Stimulated activated CD4-positive, alpha-beta T cell treated with anti-CD3 and anti-CD28 coated beads, TNF-alpha, amount 100 ng/mL, for 24 hours (primary cell): ENCODE measurements at places on chromosomes 16 and 17.

GRCh38 chr17:72804949-72805707, 287.4 kb downstream of the SLC39A11 start:
- DNase-seq: no peak

GRCh38 chr17:65359016-65359415, 202.4 kb downstream of the AXIN2 start:
- no peak for DNase-seq

DNA sequence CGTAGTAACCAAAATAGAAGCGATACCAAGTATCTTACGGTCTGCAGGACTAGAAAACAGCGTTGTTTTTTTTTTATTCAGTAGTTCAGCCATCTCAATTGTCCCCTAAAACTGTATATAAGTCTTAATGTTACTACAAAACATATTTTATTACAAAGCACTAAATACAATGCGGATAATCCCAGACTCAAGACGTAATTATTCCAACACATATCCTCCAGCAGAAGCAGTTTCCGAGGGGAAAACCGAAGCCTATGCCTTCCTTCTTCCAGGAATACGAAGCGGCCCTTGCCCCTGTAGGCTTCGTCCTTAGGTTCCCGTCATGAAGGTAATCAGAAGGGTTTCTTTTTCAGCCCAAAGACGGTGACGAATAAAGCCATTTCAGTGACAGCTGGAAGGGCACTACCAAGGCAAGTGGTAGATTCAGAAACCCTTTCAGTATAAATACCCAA, 2.3 kb downstream of the TMEM107 start:
- no peak for DNase-seq

GRCh38 chr17:19388791-19389785, 2.1 kb upstream of the MFAP4 start:
- DNase-seq: no peak

GRCh38 chr16:86508947-86509758, 1.2 kb upstream of the FOXF1 start:
- DNase-seq: no peak

- no peak for DNase-seq
These were observed 24.3 kb downstream of the NTAN1 start for GRCh38 chr16:15031586-15031985.

- no peak for DNase-seq
These were observed 2.8 kb downstream of the WNK4 start for GRCh38 chr17:42783062-42783790.

GRCh38 chr16:22973522-22973921, 159.6 kb downstream of the HS3ST2 start:
- no peak for DNase-seq

GRCh38 chr16:178668-179015, 1.6 kb upstream of the HBQ1 start:
- DNase-seq: no peak

DNA sequence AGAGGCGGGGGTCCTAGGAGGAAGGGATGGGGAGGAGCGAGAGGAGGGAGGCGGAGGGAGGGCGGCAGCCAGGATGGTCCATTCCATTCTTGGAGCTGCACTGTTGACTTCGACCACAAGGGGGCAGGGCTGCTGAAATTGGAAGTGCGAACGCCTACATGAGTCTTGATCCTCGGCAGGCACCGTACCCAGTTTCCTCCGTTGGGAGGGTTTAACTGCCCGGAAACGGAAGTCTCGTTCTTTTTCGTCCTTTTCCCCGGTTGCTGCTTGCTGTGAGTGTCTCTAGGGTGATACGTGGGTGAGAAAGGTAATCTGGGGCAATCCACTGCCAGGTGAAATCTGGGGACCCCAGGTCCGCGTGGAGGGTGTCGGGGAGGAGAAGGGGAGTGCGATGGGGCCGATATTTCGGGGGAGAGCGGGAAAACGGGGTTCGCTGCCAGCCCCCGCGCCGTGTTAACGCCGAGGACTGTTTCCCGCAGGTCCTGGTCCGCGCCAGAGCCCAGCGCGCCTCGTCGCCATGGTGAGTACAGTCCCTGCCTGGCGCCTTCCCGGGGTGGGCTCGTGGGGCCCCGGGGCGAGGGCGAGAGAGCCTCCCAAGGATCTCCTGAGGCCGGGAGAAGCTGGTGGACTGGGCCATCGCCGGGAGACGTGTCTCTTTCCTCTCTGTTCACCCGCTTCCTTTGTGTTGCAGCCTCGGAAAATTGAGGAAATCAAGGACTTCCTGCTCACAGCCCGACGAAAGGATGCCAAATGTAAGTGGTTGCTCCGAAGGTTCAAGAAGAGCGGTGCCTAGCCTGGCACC, at the start of gene RPL38:
Gene RPL38, plus strand, starts transcription at position 240 of the 802 bp plus-strand sequence. Its CDS starts 278 bp downstream, at position 518.
- peak; percentile 97 for DNase-seq

DNA sequence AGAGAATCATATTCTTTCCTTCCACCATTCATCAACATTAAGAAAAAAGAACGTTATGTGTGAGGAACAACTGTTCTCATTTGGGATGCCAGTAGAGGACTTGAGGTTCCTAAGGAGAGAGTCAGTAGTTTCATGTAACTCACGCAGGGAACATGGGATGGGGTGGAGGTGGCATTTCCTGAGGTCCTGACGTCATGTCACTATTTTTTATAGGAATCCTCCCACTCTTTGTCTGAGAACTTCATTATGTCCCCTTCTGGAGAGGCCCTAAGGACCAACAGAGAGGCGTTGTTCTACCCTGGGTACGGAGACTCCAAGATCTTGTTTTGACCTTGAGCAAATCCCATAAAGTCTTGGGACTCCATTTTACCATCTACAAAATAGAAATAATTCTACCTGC, 211.7 kb upstream of the SOX9 start:
- no peak for DNase-seq

DNA sequence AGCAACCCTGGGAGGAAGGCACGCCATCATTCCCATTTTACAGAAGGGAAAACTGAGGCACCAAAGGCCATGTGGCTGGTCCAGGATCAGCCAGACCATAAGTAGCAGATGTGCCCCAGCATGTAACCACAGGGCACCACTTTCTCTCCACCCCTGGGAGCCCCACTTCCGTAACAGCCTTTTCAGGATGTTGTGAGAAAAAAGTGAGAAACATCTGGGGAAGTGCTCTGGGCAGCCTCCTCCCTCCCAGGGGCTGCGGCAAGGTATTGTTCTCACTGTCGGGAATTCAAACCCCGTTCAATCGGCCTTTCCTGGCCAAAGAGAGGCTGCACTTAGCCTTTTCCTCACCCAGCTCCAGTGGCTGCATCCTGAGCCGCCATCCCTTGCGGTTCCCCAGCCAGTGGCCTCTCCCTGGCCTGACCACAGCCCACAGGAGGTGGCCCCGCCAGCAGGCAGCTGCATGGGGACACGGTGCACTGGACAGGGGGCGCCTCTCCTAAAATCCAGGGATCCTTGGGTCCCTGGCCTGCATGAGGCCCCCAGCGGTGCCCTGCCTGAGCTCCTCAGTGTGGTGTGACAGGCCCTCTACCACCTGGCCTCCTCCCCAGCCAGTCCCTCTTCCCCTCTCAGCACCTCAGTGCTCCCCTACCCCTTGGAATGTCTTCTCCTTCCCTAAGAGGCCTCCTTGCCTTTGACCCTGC, 5.7 kb upstream of the CDH5 start:
- no peak for DNase-seq

DNA sequence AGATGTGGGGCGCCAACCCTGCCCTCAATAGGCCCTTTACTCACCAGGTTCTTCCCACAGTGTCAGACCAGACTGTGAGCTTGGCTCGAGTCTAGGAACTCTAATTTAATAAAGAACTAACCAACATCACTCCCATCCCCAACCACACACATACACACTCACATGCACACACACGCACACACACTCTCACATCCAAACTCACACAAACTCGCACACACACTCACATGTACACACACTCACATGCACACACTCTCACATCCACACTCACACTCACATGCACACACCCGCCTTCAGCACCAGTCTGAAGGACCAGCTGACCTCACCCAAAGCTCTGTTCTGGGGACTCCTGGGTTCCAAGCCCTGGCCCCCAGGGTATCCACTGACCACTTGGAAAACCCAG, 63.8 kb downstream of the COG7 start:
- DNase-seq: no peak

DNA sequence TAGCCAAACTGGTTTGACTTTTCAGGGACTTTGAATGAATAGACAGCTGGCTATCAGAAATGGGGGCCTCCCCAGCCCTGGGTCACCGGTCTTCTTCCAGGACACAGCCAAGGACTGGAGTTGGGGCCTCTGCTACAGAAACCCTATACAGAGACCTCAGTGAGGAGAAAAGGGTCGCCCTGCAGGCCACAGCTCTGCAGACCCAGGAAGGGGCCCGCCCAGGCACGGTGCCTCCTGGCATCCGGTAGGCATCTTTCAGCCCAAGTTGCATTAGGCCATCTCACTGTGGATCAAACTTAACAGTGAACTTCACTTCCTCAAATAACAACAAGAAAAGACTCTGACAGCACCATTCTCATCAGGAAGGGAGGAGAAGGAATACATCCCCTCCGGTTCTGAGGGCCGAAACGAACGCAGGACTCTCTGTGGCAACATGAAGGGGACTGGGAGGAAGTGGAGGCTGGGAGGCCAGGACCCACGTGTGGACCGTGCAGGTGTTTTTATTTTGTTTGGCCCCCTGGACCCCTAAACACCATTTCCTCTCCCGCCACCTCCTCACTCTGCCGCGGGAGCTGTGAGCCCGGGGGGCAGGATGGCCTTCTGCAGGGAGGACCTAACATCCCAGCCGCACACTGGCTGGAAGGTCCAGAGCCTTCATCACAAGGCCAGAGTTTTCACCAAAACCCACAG, 7.2 kb downstream of the SLC38A10 start:
- DNase-seq: no peak

- DNase-seq: no peak
These were observed 271.1 kb upstream of the CCL2 start for GRCh38 chr17:33983824-33984574.

DNA sequence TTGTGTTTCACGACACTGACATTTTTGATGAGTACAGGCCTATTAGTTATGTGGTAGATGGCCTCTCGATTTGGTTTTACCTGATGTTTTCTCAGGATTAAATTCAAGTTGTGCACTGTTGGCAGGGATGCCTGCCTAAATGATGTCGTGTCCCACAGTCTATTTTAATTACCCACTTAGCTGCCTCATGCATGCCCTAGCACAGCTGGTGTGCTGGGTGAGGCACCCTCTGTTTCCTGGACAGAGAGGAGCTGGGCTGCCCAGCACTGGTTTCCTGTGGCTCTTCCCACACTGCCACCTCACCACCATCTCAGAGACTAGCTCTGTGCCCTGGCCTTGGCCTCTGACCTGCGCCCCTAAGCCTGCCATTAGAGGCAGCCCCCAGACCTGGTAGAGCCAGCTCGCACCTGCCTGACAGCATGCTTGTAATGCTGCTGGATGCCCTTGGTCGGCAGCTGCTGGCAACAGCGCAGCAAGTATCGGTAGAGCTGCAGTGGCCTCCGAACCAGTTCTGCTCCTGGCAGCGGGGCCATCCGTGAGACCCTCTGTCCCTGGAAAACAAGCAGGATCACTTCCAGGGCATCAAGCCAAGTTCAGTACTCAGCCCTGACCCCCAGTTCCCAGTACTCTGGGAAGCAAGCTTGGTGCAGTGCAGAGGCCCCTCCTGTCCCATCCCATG, 10.9 kb downstream of the LYRM9 start:
- no peak for DNase-seq

- DNase-seq: no peak
These were observed 137.7 kb upstream of the CRHR1 start for GRCh38 chr17:45646288-45646988.

DNA sequence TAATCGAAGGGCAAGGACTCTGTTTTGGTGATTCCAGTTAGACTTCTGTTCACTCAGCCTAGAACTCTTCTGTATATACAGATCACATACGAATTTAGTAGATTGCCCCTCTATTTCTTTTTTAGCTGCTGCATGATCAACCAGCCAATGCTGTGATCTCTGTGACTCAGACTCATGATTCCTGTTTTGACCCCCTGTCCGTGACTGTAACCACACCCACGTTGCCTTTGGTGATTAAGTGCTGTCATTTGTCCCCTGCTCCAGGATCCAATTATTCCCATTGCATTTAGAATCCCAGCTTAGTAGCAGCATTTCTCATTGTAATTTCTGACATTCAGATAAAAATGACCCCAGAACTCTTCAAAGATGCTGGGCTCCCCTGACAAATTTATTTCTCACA, 545.7 kb downstream of the NPIPA7 start:
- no peak for DNase-seq

DNA sequence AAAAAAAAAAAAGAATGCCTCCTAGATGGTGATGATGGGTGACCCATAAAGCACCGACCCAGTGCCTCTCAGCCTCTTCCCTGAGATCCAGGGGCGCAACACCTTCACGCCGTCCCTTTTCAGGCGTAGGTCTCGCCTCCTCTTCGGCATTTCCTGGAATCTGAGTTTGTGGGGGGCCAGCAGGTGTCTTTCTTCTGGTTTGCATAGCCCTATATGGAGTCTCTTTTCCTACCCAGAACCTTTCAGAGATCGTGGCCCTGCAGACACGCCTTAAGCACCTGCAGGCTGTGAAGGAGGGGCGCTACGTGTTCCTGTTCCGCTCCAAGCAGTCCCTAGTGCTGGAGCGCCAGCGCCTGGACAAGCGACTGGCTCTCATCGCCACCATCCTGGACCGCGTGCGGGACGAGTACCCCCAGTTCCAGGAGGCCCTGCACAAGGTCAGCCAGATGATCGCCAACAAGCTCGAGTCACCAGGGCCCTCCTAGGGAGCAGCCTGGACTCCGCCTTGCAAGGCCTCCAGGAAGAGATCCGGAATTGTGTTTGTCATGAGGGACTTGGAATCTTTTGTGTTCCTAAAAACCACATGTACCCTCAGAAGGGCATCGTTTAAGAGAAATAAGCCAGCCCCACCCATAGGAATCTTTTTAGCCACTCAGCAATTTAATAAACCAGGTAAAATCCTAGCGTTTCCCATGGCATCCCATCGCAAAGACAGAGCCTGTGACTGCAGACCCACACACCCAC, 1.9 kb upstream of the GAA start:
- DNase-seq: no peak

DNA sequence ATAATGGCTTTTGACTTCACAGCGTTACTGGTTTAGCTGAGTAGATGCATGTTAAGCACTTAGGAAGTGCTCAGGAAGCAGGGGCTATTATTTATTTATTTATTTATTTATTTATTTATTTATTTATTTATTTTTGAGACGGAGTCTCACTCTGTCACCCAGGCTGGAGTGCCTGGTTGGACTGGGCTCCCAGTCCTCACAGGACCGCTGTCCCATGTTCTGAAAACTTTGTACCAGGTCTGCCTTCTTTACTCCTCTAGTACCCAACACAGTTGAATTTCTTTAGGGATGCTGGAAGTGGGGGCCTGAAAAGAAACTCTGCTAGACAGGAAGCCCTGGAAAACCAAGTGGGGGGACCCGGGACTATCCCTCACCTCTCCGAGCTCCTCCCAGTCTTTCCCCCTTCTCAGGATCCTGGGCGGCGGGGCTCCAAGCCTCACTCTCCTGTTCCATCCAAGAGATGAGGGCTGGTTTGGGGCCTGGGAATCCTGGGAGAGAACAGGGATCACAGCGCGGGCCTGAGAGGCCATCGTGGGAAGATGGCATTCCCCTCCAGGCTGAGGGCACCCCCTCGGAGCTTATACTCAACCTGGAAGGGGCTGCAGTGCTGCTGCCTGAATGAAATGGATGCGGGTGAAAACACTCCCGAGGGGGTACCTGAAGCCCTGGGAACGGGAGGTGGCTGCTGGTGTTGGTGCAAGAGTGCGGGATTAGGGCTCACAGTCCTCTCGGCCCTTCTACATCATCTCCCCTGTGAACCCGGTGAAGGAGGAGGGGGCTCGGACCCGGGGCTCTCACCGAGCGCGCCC, 674 bp downstream of the ZNF688 start:
- no peak for DNase-seq

GRCh38 chr17:76593384-76593826, 7.7 kb upstream of the ST6GALNAC2 start:
- no peak for DNase-seq

GRCh38 chr16:11140466-11140865, 115.5 kb downstream of the SOCS1 start:
- no peak for DNase-seq
